ENCODE measurements at places on chromosomes 4 and X.

- no peak for DNase-seq
Measured at GRCh38 chr4:112927544-112927943, 121.9 kb upstream of the ANK2 start.

DNA sequence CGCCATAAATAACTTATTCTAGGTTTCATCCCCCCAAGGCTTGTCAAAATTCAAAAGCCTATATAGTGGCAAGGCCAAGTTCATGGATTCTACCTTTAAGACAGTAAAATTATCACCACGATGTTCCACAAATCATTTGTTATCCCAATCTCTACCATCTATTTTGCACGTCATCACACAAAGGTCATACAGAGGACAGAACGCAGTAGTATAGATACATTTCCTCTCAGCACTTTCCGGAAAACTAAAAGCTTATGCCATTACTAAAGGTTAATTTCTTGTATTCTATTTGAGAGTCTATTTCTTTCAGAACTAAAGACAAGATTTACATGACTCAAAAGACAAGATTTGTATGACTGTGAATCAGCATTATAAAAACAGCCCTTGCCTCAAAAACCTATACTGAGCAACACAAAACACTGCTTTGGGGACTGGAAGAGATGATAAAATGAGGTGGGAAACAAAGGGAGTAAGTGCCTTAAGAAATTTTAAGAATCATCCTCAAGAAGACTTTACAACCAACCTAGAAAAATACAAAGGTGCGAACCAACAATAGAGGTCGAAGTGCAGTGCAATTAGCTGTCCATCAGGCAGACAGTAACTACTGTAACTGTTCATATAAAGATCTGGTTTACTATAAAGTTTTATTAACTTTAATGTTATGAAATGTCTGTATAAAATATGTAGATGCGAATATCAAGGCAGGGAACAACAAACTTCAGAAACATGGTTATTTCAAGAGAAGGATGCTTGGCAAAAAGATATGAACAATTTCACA is 7.6 kb downstream of the UBE2D3 start:
- DNase-seq, result no peak

DNA sequence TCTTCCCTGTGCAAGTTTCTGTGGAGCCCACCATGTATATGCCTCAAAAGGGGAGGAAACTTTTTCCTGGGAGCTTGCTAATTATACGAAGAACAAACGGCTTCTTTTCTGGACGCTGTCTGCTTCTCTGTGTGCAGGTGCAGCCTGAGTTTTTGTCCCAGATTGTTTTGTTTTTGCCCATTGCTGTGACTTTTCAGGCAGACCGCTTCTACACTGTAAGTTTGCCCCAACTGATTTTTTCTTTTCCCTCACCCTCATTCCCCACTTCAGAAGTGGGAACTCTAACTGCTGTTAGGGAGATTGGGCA is 51.9 kb downstream of the HMGB2 start:
- DNase-seq, result no peak

DNA sequence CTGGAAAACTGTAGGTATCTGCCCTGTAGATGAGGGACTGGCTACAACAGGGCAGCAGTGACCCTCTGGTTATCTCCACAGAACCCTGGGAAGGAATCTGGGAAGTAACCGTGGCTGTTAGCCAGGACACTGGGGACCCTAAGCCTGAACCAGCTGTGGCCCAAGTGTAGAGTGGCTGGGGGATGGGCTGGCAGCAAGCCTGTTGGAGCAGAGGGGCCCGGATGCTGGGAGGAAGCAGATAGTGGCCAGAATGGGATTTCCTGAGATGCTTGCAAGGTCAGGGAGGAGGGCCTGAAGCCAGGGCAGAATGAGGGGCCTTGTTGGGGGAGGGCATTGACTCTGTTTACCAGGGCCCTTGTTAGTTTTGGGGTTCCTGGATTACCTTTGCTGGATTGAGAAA is 161.0 kb upstream of the EOLA2 start:
- DNase-seq, result no peak

DNA sequence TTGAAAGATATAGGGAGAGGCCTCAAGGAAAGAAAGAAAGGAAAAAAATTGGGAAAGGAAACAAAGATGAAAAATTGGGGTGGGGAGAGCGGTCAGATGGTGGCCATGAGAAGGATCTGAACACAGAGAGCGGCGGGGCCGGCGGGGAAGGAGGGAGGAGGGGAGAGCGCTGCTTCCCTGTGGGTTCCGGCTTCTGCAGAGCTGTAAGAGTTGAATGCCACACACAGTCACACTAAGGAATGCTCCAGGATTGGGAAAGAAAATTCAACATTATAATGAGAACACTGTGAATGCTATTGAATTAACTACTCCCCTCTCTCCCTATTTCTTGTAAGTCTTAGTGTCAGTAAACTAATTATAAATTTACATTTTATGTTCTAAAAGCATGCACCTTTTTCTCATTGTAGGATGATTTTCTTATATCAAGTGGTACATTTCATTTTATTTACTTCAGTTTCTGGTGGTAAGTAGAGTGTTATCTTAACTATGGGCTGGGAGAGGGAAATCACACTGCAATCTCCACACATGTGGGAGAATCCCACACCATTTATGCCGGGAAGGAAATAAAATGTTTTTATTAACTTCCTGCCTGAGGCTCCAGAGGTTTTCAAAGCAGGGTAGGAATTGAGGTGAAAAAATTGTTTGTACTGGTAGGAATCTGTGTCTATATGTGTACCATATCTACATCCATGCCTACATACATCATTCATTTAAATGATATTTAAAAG is 904 bp downstream of the F11 start:
- no peak for DNase-seq

DNA sequence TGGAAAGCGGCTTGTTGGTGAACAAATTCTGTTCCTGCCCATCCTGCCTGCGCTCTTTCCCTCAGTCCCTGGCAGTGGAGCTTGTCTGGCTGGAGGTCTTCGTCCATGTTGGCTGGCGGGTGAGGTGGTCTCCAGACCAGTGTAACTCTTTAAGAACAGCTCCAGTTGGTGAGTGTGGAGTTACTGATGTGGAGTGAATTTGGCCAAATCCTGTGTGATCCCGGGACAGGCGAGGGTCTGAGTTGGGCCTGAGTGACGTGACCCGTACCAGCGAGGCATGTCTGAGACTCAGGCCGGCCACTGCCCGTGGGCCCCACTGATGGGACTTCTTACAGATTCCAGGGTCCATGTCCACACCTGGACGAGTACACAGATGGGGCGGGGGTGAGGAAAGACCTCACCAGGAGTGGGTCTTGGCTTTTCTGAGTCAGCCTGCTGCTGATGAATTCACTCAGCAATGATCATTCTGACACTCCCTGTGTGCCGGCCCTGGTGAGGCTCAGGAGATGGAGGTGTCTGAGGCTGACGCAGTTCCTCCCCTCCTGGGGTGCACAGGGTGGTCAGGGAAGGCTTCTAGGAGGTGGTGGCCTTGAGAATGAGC is 45.5 kb downstream of the PSAPL1 start:
- DNase-seq, result no peak

DNA sequence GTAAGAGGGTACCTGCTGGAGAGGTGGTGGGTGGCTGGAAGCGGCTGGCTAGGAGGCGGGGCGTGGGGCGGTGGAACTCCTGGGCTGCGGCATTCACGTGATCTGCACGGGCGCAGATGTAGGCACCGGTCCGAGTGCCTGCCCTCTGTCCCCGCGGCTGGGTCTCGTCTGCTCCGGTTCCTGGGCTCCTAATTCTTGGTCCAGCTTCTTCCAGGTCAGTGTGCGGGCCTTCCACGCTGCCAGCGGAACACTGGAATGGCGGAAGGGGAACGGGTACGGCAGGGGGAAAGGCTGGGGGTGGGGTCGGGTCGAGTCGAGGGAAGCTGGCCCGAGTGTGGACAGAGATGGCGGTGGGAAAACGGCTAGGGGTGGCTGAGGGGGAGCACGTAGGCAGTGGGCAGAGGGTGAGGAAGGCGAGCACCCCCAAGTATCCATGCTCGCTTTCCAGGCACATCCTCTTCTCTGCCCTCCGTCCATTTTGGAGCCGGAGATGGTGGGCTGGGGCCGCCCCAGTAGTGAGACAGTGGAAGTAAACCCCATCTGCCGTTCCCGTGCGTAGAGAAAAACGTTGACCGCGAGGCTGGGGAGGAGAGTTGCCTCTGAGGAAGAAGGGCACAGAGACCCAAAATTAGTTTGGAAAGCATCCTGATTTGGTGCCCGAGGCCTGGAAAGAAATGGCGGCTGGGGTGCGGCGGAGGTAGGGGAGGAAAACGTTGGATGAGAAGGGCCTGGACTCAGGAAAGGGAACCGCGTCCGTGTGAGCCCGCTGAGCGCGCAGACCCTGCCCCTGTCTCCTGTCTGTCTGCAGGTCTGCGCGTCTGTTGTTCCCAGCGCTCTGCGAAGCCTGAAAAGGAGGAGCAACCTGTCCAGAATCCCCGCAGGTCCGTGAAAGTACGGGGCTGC is at the start of gene TCEAL4:
Gene TCEAL4 (plus strand): TSS at position 105 of the 903 bp plus-strand sequence. CDS start 1,161 bp downstream, outside the sequence.
- no peak for DNase-seq

DNA sequence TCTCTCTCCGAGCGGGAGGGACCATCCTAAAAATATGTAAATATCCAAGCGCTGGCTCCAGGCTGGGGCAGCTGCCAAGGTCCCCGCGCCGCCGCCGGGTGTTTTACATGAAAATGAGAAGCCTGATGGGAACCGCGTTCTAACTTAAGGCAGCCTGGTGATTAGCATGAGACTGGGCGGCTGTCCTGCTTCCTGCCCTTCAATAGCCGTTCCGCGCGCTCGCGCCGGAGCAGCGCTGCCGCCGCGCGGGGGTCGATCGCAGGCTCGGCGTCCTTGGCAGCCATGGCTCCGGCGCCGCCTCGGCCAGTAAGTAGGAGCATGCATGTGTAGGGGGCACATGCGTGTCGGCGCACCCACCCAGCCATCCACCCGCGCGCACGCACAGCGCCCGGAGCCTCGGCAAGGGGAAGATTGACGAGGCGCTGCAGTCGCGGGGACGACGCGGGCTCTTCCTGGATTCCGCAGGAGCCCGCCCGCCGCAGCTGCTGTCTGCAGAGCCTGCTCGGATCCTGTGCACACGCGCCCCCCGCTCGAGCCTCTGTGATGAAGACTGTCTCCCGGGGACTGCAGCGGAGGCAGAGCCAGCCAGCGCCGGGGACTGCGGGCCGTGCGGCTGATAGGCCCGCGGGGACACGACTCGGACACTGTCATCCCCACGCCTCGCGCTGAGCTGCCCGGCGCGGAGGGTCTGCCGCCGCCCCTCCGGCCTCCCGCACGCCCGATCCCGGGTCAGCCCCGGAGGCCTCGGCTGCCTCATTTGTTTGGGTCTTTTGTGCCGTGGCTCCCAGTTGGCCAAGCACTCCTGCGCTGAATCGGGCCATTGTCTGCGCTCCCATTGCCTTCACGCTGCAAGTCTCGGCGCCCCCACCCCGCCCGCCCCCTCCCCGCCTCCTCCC is 734 bp downstream of the STOX2 start:
- DNase-seq, result no peak

DNA sequence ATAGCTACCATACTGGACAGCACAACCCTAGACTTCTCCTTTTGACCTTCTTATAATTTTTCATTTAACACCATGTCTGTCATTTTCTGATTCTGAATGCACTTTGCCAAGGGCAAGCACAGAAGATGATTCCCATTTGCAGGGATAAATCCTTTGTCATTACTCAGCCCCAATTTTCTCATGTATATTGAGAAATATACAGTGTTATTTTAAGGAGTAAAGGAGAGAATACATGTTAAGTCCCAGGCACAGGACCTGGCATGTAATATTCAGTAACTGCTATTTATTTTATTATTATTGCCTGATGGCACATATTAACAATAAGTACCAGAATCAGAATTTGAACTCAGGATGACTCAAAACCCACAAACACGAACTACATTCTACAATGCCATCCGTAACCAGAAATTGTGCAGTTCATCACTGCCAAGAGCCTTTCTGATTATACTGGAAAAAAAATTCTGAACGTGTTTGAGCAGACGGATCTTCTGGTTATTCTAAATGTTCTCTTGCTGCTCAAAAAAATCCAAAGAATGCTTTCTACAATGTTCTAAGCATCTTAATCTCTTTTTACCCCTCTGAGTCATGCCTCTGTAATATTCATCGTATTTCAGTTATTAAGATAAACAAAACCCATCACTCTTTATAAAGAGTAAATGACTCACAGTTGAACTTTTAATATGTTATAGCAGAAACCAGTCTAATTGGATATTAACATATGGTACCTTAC is 170.0 kb downstream of the MID1 start:
- DNase-seq, result no peak

DNA sequence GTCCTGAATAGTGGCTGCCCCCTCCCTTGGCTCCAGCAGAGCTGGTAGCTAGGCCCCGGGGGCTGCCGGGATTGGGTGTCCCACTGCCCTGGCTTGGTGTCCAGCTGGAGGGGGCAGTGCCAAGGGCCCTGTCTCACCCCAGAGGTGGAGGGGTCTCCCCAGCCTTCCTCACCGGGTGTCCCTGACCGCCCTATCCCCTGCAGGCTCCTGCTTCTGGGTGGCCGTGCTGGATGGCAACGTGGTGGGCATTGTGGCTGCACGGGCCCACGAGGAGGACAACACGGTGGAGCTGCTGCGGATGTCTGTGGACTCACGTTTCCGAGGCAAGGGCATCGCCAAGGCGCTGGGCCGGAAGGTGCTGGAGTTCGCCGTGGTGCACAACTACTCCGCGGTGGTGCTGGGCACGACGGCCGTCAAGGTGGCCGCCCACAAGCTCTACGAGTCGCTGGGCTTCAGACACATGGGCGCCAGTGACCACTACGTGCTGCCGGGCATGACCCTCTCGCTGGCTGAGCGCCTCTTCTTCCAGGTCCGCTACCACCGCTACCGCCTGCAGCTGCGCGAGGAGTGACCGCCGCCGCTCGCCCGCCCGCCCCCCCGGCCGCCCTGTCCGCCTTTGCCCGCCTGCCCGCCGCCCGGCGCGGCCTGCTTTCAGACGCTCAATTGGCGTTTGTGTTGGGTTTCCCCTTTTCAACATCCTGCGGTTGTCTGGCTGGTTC is 4.6 kb downstream of the NAT8L start:
- DNase-seq, result no peak

- DNase-seq, result no peak
Measured at GRCh38 chr4:169267070-169267469, 3.7 kb downstream of the SH3RF1 start.

GRCh38 chrX:134676436-134676835 is 18.2 kb upstream of the PLAC1 start:
- no peak for DNase-seq

- DNase-seq, result no peak
Measured at GRCh38 chrX:56853436-56853835, 124.4 kb downstream of the NBDY start.

GRCh38 chrX:153638436-153639176 is 8.4 kb upstream of the DUSP9 start:
- no peak for DNase-seq

- no peak for DNase-seq
Measured at GRCh38 chr4:166501941-166502382, 628.9 kb downstream of the TLL1 start.

DNA sequence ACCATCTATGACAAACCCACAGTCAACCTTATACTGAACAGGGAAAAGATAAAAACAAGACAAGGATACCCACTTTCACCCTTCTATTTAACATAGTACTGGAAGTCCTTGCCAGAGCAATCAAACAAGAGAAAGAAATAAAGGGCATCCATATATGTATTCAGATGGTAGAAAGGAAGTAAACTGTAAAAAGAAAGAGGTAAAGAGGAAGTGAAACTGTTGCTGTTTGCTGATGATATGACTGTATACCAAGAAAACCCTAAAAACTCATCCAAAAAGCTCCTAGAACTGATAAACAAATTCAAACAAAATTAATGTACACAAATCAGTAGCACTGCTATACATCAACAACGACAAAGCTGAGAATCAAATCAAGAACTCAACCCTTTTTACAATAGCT is 538.7 kb upstream of the PABPC4L start:
- DNase-seq, result no peak
